ENCODE measurements at places on chromosomes 7 and 10. TPM values are rescaled to one million over a fixed set of nuclear protein-coding genes. Genes with fewer than 3 reads are reported as not detected.

- H3K4me1 ChIP-seq = peaks cover 11% of the 10 kb centered on the region
- DNase-seq = no peak
- H3K36me3 ChIP-seq = no peaks in the 10 kb centered on the region
Observed at GRCh38 chr7:112497481-112497880, 16.7 kb downstream of the LSMEM1 start.

GRCh38 chr10:127474501-127474900, 74.6 kb upstream of the NPS start:
- H3K36me3 ChIP-seq = no peaks in the 10 kb centered on the region
- no peak overlapping the region for H3K4me3 ChIP-seq
- no peak overlapping the region for H3K27ac ChIP-seq
- H3K4me1 ChIP-seq = no peaks in the 10 kb centered on the region
- H3K27me3 ChIP-seq = peaks cover 50% of the 10 kb centered on the region
- DNase-seq = no peak

- no peaks in the 10 kb centered on the region for H3K27me3 ChIP-seq
- DNase-seq = no peak
- peak overlapping the region; percentile 90 for H3K27ac ChIP-seq
Observed at GRCh38 chr10:4678023-4678950, 147.7 kb upstream of the AKR1E2 start.

DNA sequence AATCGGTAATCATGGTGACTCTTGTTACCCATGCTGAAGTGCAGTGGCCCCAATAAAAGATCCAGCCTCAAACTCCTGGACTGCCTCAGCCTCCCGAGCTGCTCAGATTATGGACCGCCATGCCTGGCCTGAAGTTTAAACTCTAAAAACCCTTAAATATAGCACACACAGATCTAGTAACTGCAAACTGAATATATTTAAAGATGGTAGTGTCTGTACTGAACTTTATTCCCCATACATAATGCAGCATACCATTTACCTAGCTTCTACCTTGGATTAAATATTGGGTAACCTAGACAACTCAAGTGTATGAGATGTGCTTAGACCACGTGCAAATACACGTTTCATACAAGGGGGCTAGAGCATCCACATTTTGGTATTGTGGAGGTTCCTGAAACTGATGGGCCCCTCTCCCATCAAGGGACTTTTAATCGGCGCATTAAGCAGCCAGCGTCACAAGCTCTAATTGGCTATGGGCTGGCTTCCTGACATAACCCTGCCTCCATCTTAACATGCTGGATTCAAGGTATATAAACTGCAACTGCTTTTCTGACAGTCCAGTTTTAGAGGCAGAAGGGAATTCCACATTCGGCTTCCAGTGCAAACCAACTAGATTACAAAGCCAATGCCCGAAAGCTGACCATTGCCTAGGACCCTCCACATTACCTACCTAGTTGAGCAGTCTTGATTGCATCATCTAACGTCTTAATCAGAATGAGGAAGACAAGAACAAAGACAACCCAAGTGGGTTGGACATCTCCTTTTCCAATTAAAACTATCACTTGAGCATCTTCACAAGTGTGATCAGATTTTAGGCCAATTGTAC, 13.0 kb downstream of the HNRNPA2B1 start:
- H3K27me3 ChIP-seq = no peaks in the 10 kb centered on the region
- peaks cover 22% of the 10 kb centered on the region for H3K4me1 ChIP-seq
- H3K4me3 ChIP-seq = no peak overlapping the region

- no peaks in the 10 kb centered on the region for H3K27me3 ChIP-seq
- H3K27ac ChIP-seq = no peak overlapping the region
- peaks cover 11% of the 10 kb centered on the region for H3K4me1 ChIP-seq
- H3K36me3 ChIP-seq = peaks cover 54% of the 10 kb centered on the region
- H3K4me3 ChIP-seq = no peak overlapping the region
Observed at GRCh38 chr10:77804371-77804770, 122.2 kb downstream of the DLG5 start.

DNA sequence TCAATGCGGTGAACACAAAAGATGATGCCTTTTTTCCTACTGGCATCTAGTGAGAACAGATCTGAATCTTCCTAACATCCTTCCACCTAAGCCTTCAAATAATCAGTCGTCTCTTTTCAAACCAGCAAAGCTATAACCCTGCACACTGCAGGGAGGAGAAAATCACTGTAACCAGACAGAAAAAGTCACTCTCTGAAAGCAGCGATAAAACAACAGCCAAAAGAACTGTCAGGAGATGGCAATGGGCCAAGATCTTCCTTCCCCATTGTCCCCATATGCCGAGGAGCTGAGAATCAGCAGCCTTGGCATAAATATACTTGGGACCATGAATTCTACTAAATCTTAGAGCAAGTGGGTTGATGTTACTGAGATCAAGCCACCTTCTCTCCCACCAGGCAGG, 13.1 kb downstream of the FZD9 start:
- no peak overlapping the region for H3K4me3 ChIP-seq
- peaks cover 62% of the 10 kb centered on the region for H3K36me3 ChIP-seq
- H3K4me1 ChIP-seq = no peaks in the 10 kb centered on the region
- no peak for DNase-seq

- H3K4me3 ChIP-seq = no peak overlapping the region
- peak; percentile 88 for DNase-seq
- H3K27ac ChIP-seq = no peak overlapping the region
- peaks cover 30% of the 10 kb centered on the region for H3K27me3 ChIP-seq
- no peaks in the 10 kb centered on the region for H3K4me1 ChIP-seq
Observed at GRCh38 chr7:43260980-43261878, 148.8 kb downstream of the HECW1 start.

DNA sequence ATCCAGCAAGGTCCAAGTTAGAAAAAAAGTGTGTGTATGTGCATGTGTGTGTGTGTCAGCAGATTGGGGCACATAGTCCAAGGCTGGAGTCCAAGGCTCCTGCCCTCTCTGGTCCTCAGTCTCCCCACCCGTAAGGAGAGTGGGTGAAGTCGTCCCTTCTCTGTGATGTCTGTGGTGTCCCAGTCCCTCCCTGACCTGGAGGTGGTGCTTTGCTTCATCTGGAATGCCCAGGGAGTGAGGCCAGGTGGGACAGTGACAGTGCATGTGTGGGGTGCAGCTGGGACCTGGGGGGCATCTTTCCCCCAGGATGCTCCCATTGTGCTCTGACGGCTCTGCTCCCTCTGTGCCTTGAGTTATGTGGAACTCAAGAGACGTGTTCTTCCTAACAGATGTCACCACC, 18.0 kb downstream of the AQP1 start:
- no peaks in the 10 kb centered on the region for H3K36me3 ChIP-seq
- H3K4me3 ChIP-seq = no peak overlapping the region
- H3K27me3 ChIP-seq = peaks cover 16% of the 10 kb centered on the region
- H3K27ac ChIP-seq = no peak overlapping the region
- H3K4me1 ChIP-seq = no peaks in the 10 kb centered on the region
- DNase-seq = no peak

GRCh38 chr10:49323171-49323895, 24.4 kb downstream of the C10orf71 start:
- no peaks in the 10 kb centered on the region for H3K4me1 ChIP-seq
- no peak overlapping the region for H3K4me3 ChIP-seq
- H3K27ac ChIP-seq = no peak overlapping the region

DNA sequence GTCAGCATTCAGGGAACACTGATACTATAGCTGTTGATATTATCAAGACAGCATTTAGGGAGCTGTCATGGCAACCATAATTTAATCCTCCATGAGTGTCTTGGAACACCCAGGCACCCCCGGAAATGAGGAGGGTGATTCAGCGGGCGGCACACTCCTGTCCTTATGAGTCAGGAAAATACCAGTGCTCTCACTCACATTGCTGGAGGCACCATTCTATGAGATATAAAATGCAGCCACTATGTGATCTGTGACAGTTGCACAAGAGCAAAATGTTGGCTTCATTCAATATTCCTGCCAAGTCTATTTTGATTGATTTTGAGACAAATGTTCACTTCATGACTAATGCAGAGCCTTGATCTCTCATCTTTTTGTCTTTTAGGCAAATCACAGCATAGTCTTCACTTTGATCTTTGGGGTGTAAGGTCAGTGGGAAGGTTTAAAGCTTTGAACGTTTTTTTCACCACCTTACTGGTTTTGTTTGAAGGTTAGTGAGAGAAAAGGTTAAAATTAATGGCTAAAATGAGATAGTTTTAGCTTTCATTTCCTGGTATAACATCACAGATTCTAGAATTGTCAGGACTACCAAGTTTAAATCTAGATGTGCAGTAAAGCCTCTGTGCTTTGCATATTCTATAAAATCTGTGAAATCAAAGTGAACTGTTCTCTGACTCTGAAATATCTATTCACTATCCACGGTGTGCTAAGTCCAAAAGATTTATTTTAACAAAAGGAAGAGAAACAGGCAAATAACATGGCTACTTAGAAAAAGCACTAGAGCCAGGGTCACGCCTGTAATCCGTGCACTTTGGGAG, 12.4 kb upstream of the ARHGAP12 start:
- DNase-seq = peak; percentile 89
- H3K4me3 ChIP-seq = no peak overlapping the region
- H3K27ac ChIP-seq = peak overlapping the region; percentile 79

DNA sequence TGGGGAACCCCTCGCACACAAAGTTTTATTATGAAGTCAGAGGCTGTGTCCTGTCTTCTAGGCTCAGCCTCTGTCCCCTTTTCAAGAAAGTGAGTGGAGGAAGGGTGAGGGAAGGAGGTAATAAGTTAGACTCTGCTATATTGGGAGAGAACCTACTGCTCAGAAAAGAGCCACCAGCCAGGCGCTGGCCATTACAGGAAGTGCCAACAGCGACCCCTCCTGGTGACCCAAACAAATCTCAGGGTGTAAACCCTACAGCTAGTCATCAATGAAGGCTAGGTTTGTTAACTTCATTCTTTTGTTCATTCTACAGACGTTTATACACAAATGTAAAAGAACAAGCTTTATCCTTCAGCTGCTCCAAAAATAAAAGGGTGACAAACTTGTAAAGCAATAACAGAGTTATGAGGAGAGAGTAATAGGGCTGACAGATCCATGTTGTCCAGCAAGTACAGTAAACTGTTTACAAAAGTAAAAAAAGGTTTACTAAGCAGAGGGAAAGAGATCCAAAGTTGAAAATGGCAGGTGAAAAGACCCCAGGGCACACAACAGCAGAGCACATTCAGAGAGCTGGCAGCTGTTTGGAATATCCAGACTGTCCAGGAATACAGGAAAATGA, 82.7 kb downstream of the FAM204A start:
- peaks cover 12% of the 10 kb centered on the region for H3K27me3 ChIP-seq
- H3K36me3 ChIP-seq = no peaks in the 10 kb centered on the region
- no peak overlapping the region for H3K27ac ChIP-seq
- DNase-seq = no peak
- no peaks in the 10 kb centered on the region for H3K4me1 ChIP-seq
- no peak overlapping the region for H3K4me3 ChIP-seq

DNA sequence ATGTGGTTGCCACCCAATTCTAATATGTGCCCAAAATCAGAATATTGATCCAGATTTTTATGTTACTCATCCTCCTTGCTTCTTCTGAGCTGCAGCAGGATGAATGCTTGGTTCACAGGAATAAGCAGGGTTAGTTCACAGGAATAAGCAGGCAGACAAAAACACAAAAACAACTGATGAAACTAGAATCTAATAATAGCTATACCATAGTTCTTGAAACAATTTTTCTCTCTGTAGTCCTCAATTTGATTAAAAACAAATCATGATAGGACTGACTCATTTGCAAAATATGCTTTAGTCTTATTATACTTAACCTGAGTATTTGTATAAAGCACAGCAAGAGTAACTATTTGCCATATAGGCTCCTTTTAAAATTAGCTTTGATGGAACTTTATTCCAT, 24.4 kb upstream of the ARHGAP12 start:
- H3K27ac ChIP-seq = no peak overlapping the region
- no peak overlapping the region for H3K4me3 ChIP-seq
- H3K27me3 ChIP-seq = no peaks in the 10 kb centered on the region
- H3K4me1 ChIP-seq = peaks cover 6% of the 10 kb centered on the region
- DNase-seq = no peak

- no peak for DNase-seq
- no peaks in the 10 kb centered on the region for H3K27me3 ChIP-seq
- H3K4me1 ChIP-seq = peaks cover 25% of the 10 kb centered on the region
- H3K4me3 ChIP-seq = no peak overlapping the region
- H3K27ac ChIP-seq = no peak overlapping the region
Observed at GRCh38 chr10:43160921-43161255, 22.6 kb downstream of the CSGALNACT2 start.

DNA sequence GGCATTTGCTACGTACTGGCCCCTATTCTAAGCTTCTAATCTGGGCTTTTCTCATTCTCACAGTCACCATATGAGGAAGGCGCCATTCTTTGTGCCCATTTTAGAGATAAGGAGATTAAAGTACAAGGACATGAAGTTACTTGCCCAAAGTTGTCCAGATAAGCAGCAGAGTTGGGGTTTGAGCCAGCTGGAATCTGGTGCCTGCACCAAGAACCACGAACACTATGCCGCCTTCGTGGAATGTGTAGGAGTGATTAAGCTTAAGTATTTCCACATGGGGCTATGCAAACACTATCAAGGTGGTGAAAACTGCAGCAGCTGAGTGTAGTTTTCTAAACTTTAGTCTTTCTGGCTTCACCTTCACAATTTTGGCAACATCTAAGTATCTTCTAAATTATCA, 342.7 kb upstream of the ETV1 start:
- H3K27me3 ChIP-seq = no peaks in the 10 kb centered on the region
- no peaks in the 10 kb centered on the region for H3K36me3 ChIP-seq
- DNase-seq = no peak
- no peak overlapping the region for H3K4me3 ChIP-seq

DNA sequence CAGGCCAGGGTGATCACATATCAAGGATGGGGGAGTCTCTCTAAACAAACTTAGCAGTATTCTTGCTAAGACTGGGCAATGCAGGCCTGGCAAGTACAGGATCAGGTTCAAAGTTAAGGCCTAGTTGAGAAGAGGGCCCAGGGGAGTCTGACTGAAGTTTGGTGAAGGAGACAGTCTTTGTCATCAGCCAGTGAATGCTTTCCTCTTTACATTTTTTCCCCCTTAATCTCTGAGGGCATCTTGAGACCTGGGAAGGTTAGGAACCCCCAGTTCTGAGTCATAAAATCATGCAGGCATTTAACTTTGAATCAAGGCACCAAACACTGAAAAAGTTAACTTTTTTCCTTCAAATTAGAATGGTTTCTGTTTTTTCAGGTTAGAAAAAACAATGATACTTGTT, 311.5 kb downstream of the REEP3 start:
- no peak for DNase-seq
- H3K4me1 ChIP-seq = peaks cover 3% of the 10 kb centered on the region
- peaks cover 48% of the 10 kb centered on the region for H3K27me3 ChIP-seq
- no peak overlapping the region for H3K4me3 ChIP-seq
- H3K27ac ChIP-seq = no peak overlapping the region

- no peak overlapping the region for H3K27ac ChIP-seq
- no peak overlapping the region for H3K4me3 ChIP-seq
- no peaks in the 10 kb centered on the region for H3K27me3 ChIP-seq
- H3K4me1 ChIP-seq = peaks cover 1% of the 10 kb centered on the region
- no peak for DNase-seq
Observed at GRCh38 chr7:108170251-108170650, 40.1 kb upstream of the LAMB4 start.

GRCh38 chr7:158065340-158065739, 522.3 kb downstream of the PTPRN2 start:
- H3K27me3 ChIP-seq = no peaks in the 10 kb centered on the region
- H3K36me3 ChIP-seq = no peaks in the 10 kb centered on the region
- no peaks in the 10 kb centered on the region for H3K4me1 ChIP-seq
- DNase-seq = no peak

Gene ZNF853
- total RNA-seq = 18.3 TPM

Gene SMURF1
- total RNA-seq = 24.1 TPM

Gene IL2RA
- not detected for total RNA-seq

Gene ASAH2B
- 3.0 TPM for total RNA-seq

Gene SEMA3A
- 3.7 TPM for total RNA-seq

Gene DLX6
- total RNA-seq = 0.94 TPM

Gene NFKB2
- 38.6 TPM for total RNA-seq

Gene CPEB3
- 1.9 TPM for total RNA-seq

Gene KAZALD1
- total RNA-seq = 43.0 TPM

Gene ADRB1
- 0.68 TPM for total RNA-seq

Gene CCDC6
- 38.0 TPM for total RNA-seq

Gene ANKRD61
- not detected for total RNA-seq

Gene FAM221A
- 4.0 TPM for total RNA-seq

Gene FAM25G
- total RNA-seq = not detected

Gene KCNIP2
- 3.5 TPM for total RNA-seq

Measured in osteocyte (in vitro differentiated cells).